Left renal pelvis (tissue), 4 donors: ENCODE measurements at places on chromosomes 12 and 14.

GRCh38 chr14:56894591-56894991, 84.3 kb upstream of the OTX2 start:
- DNase-seq, result no peak

- DNase-seq, result no peak
Measured at GRCh38 chr14:103613517-103613916, 15.5 kb upstream of the KLC1 start.

- DNase-seq, result no peak
Measured at GRCh38 chr14:49545716-49546115, 40.5 kb downstream of the RPS29 start.

DNA sequence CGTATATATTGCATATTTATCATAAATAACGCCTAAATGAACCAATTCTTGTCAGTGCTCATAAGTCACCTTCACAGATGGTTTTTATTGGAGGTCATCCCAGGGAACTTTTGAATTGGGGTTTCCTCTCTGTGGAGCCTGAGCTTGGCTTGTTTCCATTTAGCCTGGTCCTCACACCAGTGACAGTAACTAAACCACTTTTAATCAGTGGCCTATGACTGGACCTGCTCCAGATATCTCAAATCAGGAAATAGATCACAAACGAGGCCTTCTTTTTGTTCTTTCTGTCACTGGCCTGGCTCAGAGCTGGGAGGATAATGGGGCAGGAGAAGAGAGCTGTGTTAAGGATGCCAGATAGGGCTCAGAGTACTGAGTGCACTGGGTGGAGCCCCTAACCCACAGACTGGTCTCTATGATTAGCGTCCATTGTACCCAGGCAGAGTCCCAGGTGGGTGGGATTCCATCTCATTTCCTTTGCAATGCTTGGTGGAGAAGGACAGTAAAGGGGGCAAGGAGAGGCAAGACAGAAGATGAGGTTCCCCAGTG, 92.4 kb downstream of the NUAK1 start:
- DNase-seq, result no peak

DNA sequence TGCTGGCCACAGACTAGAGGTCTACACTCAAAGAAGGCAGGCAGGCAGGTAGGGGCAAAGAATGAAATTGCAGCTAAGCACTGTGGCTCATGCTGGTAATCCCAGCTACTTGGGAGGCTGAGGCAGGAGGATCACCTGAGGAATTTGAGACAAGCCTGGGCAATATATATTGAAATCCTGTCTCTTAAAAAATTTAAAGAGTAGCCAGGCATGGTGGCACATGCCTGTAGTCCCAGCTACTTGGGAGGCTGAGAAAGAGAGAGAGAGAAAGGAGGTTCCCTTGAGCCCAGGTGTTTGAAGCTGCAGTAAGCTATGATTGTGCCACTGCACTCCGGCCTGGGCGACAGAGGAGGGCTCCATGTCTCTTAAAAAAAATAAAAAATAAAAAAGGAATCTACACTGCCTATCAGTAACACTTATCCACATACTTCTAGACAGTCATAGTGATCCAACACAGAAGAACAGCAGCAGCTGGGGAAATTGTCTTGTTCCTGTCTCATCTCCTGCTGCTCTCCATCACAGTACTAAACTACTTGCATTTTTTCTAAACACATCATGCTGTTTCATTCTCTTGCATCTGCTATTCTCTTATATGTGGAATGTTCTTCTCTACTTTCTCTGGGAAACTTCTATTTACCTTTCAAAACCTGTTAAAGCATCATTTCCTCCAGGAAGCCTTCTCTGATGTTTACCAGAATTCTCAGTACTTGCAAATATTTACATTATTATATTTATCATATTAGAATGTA, 57.2 kb downstream of the ATF7 start:
- no peak for DNase-seq

GRCh38 chr12:41942354-41942753, 202.3 kb downstream of the GXYLT1 start:
- no peak for DNase-seq

DNA sequence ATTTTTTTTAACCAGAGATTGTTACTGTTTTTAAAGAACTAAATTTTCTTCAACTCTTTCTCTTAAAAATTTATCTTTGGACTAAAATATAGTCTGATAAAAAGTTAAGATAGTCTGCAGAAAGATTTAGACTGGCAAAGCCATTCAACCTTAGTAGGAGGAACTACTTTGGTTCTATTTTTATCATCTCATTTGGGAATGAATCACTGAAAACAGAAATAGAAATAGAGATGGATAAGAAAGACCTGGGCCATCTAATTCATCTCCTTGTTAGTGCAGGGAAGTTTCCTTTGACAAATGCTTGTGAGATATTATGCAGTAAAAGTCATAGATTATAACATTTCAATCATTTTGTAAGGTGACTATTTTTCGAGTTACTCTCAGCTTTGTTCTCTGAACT, 263.2 kb upstream of the NPAS3 start:
- no peak for DNase-seq

DNA sequence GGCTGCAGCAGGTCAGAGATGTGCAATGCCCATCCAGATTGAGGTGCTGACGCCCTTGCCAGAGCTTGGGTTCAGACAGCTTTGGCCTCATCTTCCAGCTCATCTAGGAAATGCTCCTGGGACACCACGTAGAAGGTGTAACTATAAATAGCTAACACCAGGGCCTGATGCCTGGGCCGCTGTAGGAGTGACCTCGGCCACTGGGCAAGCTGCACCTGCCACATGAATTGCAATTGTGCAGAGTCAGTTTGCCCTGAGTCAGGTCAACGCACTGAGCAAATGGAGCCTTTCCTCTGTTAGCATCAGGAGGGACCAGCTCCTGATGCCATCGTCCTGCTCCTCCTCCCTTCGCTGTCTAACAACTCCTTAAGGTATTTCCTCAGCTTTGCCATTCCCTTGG, 17.4 kb upstream of the DNM1L start:
- no peak for DNase-seq

GRCh38 chr12:130249376-130249775, 87.1 kb downstream of the FZD10 start:
- no peak for DNase-seq

DNA sequence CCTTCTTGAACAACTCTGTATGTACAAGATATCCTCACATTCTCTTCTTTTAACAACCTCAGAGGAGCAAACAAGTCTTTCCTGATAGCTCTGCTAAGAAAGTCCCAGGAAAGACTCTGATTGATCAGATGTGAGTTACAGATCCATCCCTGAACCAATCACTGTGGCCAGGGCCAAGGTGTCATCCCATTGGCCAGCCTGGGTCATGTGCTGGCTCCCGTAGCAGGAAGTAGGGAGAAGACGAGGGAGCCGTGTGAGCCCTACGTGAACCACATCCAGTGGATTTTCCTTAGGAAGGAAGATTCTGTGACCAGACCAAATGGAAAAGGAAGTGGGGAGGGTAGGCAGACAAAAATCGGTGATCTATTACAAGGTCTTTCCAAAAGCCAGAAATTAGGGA, 5.6 kb downstream of the P2RX7 start:
- DNase-seq, result no peak

DNA sequence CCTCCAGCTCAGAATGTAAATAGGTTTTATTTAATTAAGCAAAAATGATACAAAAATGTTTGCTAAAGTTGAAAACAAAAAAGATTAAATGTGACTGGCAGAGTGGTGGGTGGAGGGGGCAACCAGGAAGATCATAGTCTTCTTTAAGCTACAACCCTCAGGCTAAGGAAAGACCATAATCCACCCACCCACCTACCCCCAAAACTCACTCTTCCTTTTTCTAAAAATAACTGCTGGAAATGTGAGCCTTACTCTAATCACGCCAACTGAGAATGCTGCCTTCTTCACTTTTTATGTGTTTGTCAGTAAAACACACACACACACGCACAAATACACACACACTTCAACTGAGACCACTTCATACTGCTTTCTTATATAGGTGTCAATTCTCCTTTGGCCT, 230.0 kb upstream of the EGLN3 start:
- no peak for DNase-seq

GRCh38 chr12:130493951-130494350, 156.3 kb downstream of the PIWIL1 start:
- no peak for DNase-seq

DNA sequence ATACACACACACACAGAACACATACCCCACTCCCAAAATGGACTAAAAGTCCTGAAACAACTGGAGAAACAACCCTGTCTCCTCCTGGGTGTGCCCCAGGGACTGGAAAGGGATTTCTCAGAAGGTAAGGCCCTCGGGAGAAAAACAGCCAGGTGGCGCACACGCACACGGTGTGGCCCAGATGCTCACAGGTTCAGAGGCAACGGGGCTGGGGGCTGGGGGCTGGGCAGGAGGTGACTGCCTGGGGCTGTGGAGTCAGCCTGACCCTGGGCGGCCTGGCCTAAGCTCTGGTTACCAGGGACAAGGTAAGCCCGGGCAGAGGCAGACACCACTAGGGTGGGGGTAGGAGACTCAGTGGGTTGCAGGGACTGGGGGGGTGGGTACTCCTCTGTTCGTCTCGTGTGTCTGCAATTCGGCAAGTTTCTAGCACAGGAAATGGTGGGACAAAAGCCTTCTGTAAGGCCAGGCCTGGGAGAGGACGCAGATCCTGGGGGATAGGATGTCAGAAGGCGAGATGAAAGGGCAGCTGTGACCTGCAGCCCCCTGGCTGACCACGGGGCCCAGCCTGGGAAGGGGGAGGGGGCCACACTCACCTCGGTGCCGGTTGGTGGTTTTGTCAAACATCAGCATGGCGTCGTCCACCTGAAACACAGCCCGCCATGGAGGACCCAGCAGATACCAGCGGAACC, 10.4 kb downstream of the MSI1 start:
- no peak for DNase-seq

- no peak for DNase-seq
Measured at GRCh38 chr14:89586258-89587135, 169.5 kb upstream of the FOXN3 start.

DNA sequence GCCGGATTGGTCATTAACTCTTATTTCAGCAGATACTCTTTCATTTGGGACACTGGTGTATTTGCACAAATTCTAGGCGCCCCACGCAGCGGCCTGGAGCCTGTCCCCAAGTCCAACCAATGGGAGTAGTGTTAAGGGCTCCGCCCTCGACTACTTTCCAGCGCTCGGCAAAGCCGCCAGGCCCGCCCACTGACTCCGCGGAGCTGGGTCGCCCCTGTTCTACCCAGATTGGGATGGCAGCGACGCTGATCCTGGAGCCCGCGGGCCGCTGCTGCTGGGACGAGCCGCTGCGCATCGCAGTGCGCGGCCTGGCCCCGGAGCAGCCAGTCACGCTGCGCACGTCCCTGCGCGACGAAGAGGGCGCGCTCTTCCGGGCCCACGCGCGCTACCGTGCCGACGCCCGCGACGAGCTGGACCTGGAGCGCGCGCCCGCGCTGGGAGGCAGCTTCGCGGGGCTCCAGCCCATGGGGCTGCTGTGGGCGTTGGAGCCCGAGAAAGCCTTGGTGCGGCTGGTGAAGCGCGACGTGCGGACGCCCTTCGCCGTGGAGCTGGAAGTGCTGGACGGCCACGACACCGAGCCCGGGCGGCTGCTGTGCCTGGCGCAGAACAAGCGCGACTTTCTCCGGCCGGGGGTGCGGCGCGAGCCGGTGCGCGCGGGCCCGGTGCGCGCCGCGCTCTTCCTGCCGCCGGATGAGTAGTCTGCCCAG, at the start of gene ACOT6:
ACOT6 (plus strand) TSS at position 179 of the 707 bp plus-strand sequence; CDS start at position 234, 55 bp downstream.
- DNase-seq, result peak; percentile 47

- no peak for DNase-seq
Measured at GRCh38 chr12:54393743-54394142, 9.2 kb upstream of the ZNF385A start.

GRCh38 chr14:91968280-91968679, 20.8 kb upstream of the FBLN5 start:
- DNase-seq, result no peak

- no peak for DNase-seq
Measured at GRCh38 chr14:89430391-89431236, 13.6 kb upstream of the FOXN3 start.

DNA sequence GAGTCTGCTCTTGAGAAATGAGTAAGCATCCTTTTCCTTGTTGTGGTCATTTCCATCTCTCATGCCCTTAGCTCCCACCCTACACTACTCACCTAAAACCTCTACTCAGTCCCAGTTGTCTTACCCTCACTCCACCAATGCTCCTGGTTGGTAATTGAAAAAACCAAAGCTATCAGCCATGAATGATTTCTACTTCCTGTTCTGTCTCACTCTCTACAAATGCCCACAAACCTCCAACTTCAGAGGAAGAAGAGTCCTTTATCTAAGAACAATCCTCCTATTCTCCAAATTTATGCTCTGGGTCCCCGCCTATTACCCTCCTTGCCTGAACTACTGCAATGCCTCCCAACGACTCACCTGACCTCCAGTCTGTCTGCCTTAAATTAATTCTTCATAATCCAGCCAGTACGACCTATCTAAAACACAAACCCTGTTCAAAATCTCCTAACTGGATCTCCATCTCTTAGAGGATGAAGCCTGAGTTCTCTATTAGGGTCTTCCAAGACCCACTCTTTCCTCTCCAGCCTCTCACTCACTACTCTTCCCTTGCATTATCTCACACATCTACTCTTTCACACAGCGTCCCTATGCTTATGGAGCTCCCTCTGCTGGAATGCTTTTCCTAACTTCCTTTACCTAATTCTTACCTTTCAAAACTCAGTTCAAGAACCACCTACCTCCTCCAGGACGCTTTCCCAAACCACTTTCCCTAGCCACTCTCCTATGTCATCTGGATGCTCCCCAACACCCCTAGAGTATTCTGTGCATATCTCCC, 2.2 kb downstream of the DHRS1 start:
- DNase-seq, result no peak

DNA sequence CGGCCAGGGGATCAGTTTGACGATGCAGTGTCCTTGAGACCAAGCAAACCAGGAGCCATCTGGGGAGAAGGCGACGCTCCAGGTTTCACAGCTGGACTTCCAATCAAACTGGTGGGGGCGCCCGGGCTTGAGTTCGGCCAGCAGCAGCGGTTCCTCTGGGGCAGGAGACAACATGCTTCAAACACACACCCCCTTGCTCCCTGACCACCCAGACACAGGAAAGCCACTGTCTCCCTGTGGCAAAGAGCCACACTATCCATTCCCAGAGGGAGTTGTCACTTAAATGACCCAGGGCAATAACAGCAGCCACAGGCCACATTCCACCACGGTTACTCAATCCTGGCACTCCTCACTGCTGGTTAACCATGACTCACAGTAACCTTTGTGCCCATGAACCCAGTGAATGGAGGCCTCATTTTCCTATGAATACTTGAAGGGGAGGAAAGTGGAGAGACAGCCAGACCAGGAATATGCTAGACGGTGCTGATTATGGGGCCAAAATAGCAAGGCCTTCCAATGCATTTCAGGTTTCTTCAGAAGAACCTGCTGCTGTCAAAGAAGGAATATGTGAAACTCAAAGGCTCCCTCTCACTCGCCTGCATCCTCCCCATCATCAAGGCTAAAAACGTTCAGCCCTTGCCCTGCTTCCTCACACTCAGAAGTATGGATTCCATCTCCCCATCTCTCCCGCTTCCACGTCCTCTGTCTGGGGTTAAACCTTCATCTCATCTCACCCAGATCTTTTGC, 8.5 kb downstream of the WSB2 start:
- no peak for DNase-seq

DNA sequence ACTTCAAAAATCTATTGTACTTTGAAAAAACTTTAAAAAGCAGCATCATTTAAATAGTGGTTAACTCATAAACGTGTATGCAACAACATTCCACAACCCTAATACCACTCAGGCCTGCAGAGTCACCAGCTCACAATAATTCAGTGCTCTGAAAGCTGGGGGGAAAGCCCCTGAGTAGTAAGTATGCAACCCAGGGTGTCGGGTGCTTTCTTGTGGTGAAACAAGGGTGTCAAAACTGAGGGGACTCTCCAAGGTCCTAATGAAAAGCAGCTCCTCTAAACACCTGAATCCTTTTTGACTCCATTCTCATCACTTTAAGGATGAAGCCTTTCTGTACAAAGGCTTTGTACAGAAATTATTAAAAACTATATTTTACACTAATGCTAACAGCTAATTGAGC, 33.7 kb downstream of the FGFR1OP2 start:
- no peak for DNase-seq
